ENCODE measurements at places on chromosomes 3 and 15.
A peak's percentile ranks its signal among the peaks of the same experiment; 100 is the strongest.

DNA sequence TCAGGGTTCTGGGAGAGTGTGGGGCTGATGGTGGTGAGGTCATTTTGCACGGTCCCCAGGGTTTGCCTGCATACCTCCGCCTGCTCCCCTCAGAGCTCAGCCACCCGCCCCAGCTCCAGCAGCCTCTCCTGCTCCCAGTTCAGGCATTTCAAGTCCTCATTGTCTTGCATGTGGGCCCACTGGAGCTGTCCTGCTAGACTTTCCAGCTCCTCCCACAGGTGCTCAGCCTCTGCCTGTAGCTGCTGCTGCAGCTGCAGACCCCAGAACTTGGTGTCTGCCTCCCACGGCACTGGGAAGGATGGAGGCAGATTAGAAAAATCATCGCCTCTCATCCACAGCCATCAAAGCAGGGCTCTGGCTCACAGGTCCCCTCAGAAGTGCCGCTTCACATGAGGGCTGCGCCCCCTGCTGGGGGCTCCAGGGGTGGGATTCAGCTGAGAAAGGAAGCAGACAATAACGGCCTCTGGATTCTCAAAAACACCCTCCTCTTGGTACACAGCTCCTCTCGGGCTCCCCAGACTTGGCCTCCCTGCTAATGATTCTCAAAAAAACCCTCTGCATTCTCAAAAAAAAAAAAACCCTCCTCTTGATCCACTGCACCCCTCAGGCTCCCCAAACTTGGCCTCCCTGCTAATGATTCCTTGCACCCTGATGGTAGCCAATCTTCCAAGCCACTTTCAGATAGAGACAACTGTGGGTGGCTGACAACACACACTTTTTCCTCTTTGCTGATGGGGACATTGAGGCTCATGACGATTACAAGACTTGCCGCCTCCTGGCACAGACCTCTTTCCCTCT lies 89.3 kb upstream of the C2CD4B start:
- DNase-seq: peak; percentile 44

GRCh38 chr15:27902680-27903385 lies 196.3 kb downstream of the OCA2 start:
- no peak for DNase-seq

GRCh38 chr3:191328962-191329653 lies at the start of gene CCDC50:
Gene CCDC50 (plus strand): TSS chr3:191329394. CDS start chr3:191329675, 281 bp downstream.
- DNase-seq: peak; percentile 71

DNA sequence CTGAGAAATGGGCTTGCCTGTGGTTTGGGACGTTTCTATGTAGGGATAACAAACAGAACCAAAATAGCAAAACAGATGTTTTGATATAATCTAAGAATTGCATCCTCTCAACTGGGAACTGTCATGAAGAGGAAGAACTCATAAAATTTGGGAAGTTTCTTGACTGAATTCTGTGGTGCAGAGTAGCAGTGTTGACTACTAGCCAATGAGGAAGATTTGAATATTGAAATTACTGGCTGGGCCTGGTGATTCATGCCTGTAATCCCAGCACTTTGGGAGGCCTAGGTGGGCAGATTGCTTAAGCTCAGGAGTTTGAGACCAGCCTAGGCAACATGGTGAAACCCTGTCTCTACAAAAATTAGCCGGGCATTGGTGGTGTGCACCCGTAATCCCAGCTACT lies 42.2 kb downstream of the ZNF609 start:
- no peak for DNase-seq

- DNase-seq: peak; percentile 2
Observed at GRCh38 chr15:65054333-65055200, 9.4 kb downstream of the SLC51B start.

GRCh38 chr15:50028326-50028725 lies 90.7 kb downstream of the ATP8B4 start:
- DNase-seq: no peak

GRCh38 chr3:23455775-23456174 lies 252.6 kb downstream of the UBE2E2 start:
- DNase-seq: no peak

DNA sequence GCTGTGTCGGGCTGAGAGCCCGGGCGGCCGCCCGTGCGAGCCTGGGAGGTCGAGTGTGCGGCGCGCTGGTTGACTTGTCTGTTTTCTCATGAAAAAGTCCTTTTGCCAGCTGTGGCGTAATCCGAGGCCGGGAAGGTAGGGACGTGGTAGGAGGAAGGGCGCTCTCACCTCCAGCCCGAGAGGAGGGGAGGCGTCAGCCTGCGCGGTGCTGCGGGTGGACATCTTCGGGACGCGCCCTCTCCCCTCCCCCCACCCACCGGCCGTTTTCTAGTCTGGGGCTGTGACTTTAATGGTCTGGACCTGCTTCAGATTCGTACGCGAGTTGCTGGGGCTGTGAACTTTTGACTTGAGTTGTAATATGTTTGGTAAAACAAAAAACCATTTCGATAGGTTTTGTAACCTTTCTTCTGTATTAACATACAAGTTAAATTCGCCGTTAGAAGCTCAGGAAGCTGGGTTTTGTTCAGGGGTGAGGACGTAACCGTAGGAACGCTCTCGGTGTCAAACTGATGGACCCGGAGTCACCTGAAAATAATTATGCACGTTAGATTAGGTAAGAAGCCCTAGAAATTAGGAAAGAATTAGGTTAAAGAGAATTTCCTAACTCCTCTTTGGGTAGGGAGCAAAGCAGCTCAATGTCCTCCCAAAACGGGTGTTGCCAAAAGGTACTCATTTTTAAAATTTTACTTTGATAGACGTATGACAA lies 762 bp downstream of the NCK1 start:
- DNase-seq: peak; percentile 61

DNA sequence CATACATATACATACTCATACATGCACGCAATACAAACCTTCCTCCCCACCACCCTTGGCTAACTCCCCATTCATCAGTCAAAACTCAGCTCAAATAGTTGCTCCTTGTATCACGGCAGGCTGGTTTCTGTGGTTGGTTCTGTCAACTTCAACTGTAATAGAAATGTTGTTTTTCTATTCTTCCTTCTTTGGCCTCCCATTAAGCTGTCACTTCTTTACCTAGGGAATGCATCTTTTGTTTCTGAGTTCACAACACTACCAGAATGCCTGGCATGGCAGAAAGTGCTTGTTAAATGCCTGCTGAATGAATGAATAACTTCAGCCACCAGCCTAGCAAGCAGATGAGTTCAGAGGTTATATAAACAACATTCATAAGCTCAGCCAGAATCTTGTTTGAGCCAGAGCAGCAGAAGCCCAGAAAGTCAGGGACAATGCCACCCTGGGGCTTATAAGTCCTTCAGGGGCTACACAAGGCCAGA lies 63.1 kb downstream of the B3GALNT1 start:
- no peak for DNase-seq

DNA sequence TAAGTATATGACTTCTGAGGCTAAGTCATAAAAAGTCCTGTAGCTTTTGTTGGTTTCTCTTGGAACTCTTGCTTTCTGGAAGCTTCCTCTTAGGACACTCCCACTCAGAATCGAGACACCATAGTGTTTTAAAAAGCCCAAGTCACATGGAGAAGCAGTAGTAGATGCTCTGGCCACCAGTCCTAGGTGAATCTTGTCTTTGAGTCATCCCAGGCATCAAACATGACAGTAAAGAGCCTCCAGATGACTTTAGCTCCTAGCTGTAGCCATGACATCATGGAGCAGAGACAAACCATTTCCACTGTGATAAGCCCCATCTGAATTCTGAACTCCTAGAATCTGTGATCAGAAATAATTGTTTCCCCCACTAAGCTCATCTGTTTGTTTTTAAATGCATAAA lies 42.1 kb downstream of the ISL2 start:
- no peak for DNase-seq
